ENCODE measurements at places on chromosomes 1 and 21. TPM values are rescaled to one million over a fixed set of nuclear protein-coding genes. Genes with fewer than 3 reads are reported as not detected.

The DNM3 gene
- 16.2 TPM for total RNA-seq

The DMRTA2 gene
- total RNA-seq = not detected

The PCP4L1 gene
- 0.69 TPM for total RNA-seq

The PTPRU gene
- 35.3 TPM for total RNA-seq

The CD160 gene
- total RNA-seq = not detected

The SLC22A15 gene
- 6.8 TPM for total RNA-seq

The LRRC38 gene
- total RNA-seq = not detected

The ADORA3 gene
- total RNA-seq = 4.3 TPM

The AGBL4 gene
- not detected for total RNA-seq

The PLEKHM2 gene
- 81.4 TPM for total RNA-seq

The AGT gene
- 49.1 TPM for total RNA-seq

The CELA3A gene
- 5.2 TPM for total RNA-seq

The DMBX1 gene
- not detected for total RNA-seq

The TNFSF4 gene
- total RNA-seq = 4.0 TPM

The MPL gene
- total RNA-seq = 0.18 TPM

The NTNG1 gene
- total RNA-seq = 1.8 TPM

The B3GALT2 gene
- total RNA-seq = 0.16 TPM

The RHD gene
- total RNA-seq = not detected

The KCNJ6 gene
- total RNA-seq = 0.16 TPM

The USF1 gene
- total RNA-seq = 42.2 TPM

The TFAP2E gene
- total RNA-seq = 0.71 TPM

The DMRTB1 gene
- total RNA-seq = not detected

The AMY1B gene
- not detected for total RNA-seq

The CASZ1 gene
- total RNA-seq = 20.6 TPM

The LRRIQ3 gene
- total RNA-seq = 0.36 TPM

The VAMP4 gene
- 22.4 TPM for total RNA-seq

The ANKRD65 gene
- 1.5 TPM for total RNA-seq

The SLFNL1 gene
- 1.0 TPM for total RNA-seq

The SAMSN1 gene
- total RNA-seq = 16.1 TPM

The HPCAL4 gene
- not detected for total RNA-seq

The DIO1 gene
- not detected for total RNA-seq

The ORC1 gene
- total RNA-seq = 0.96 TPM

The OR10K1 gene
- 0.09 TPM for total RNA-seq

The IKBKE gene
- total RNA-seq = 5.9 TPM

The HES5 gene
- 0.36 TPM for total RNA-seq

The RAVER2 gene
- 18.2 TPM for total RNA-seq

The GDAP2 gene
- 32.8 TPM for total RNA-seq

The PLA2G2E gene
- total RNA-seq = not detected

The CHIT1 gene
- total RNA-seq = 1.3 TPM

All from aorta (tissue), 5 donors.